ENCODE measurements at places on chromosomes 4 and X. TPM values are rescaled to one million over a fixed set of nuclear protein-coding genes. Genes with fewer than 3 reads are reported as not detected.

DOK7 gene
- 1.2 TPM for polyA plus RNA-seq

DIPK2B gene
- 4.6 TPM for polyA plus RNA-seq

MGAT4D gene
- not detected for polyA plus RNA-seq

SAP30 gene
- 6.7 TPM for polyA plus RNA-seq

HTN3 gene
- polyA plus RNA-seq: not detected
